ENCODE measurements at places on chromosomes 2 and 18. TPM values are rescaled to one million over a fixed set of nuclear protein-coding genes. Genes with fewer than 3 reads are reported as not detected.

- H3K27ac ChIP-seq, result no peak overlapping the region
- peak overlapping the region; percentile 36 for H3K4me3 ChIP-seq
- no peaks in the 10 kb centered on the region for H3K36me3 ChIP-seq
- H3K27me3 ChIP-seq, result no peaks in the 10 kb centered on the region
- peaks cover 27% of the 10 kb centered on the region for H3K4me1 ChIP-seq
- DNase-seq, result no peak
Observed at GRCh38 chr2:68736086-68736485, 1.5 kb downstream of the ARHGAP25 start.

DNA sequence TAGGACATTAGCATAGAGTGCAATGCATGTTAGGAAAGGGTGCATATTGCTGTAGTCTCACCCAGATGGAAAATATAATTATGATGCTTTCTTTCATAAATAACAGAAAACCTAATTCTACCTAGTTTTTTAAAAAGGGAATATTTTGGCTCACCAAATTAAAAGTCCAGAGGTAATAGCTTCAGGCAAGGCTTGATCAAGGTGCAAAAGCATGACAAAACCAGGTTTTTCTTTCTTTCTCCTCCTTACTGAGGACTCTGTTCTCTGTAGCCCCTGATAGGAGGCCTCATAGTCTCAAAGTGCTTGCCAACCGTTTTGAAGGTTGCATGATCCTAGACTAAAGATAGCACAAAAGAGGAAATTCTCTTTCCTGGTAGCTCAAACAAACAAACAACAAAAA, 349.9 kb downstream of the CTNNA2 start:
- no peak overlapping the region for H3K4me3 ChIP-seq
- no peaks in the 10 kb centered on the region for H3K27me3 ChIP-seq
- H3K27ac ChIP-seq, result no peak overlapping the region
- no peaks in the 10 kb centered on the region for H3K36me3 ChIP-seq
- no peak for DNase-seq

- no peaks in the 10 kb centered on the region for H3K27me3 ChIP-seq
- H3K4me3 ChIP-seq, result no peak overlapping the region
- H3K36me3 ChIP-seq, result peaks cover 16% of the 10 kb centered on the region
- DNase-seq, result no peak
- H3K4me1 ChIP-seq, result peaks cover 5% of the 10 kb centered on the region
- H3K27ac ChIP-seq, result no peak overlapping the region
Observed at GRCh38 chr2:160035125-160035524, 27.3 kb downstream of the PLA2R1 start.

DNA sequence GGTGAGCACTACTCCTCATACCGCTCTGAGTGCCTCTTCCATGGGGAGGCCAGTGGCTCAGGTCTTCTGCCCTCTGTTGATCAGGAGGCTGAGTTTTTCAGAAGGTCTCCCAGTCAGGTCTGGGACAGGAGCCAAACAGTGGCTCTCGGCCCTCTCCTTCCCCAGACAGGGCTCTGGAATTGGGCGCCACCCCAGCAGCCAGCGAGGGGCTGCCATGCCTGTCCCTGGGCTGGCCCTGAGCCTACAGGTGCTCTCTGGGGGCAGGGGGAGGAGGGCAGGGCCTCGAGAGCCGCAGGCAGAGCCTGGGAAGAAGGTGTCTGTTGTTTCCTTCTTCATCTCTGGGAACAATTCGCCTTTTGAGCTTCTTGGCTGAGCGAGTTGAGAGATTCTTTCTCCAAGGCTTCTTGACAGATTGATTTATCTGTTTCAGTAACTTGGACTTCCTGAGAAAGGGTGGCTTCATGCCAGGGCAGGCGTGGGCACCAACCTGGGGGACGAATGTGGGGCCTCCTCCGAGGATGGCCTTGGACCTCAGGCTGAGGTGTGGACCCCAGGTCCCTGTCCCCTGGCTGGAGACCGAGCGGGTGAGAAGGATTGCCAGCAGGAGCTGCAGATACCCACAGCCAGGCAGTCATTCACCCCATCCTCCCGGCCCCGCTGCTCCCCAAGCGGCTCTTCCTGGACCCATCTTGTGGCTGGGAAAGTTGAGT, 64.7 kb upstream of the GLI2 start:
- H3K27ac ChIP-seq, result no peak overlapping the region
- H3K4me3 ChIP-seq, result no peak overlapping the region
- peaks cover 16% of the 10 kb centered on the region for H3K27me3 ChIP-seq
- peaks cover 12% of the 10 kb centered on the region for H3K4me1 ChIP-seq
- peak; percentile 79 for DNase-seq

DNA sequence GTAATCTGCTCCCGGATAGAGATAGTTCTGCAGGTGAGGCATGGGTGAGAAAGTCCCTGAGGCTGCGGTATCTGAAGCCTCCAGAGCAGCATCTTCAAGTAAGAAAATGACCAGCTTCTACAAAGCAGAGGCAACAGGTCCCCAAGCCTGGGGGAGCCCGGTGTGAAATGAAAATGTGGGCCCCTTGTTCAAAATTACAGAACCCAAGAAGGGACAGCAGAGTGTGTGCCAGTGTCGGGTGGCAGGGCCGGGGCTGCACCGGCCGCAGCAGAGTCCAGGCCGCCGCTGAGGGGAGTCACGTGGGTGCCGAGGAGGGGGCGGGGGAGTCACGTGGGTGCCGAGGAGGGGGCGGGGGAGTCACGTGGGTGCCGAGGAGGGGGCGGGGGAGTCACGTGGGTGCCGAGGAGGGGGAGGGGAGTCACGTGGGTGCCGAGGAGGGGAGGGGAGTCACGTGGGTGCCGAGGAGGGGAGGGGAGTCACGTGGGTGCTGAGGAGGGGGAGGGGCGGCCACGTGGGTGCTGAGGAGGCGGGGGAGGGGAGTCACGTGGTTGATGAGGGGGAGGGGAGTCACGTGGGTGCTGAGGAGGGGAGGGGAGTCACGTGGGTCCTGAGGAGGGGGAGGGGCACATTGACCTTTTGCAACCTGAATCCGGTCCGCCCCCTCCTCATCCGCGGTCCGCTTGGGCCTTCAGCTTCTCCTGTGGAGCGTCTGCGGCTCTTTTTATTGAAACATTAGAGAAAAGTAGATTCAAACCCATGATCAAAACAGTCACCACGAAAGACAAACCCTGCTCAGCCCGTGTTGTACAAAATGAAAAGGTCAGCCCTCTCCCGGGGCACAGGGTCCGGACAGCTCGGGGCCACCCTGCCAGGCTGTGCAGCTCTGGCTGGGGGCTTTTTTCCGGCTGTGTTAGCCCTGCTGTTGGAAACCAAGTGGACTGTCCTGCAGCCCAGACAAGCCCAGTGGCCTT, 10.4 kb downstream of the COLEC11 start:
- H3K4me1 ChIP-seq, result no peaks in the 10 kb centered on the region
- H3K36me3 ChIP-seq, result no peaks in the 10 kb centered on the region
- no peak overlapping the region for H3K4me3 ChIP-seq

DNA sequence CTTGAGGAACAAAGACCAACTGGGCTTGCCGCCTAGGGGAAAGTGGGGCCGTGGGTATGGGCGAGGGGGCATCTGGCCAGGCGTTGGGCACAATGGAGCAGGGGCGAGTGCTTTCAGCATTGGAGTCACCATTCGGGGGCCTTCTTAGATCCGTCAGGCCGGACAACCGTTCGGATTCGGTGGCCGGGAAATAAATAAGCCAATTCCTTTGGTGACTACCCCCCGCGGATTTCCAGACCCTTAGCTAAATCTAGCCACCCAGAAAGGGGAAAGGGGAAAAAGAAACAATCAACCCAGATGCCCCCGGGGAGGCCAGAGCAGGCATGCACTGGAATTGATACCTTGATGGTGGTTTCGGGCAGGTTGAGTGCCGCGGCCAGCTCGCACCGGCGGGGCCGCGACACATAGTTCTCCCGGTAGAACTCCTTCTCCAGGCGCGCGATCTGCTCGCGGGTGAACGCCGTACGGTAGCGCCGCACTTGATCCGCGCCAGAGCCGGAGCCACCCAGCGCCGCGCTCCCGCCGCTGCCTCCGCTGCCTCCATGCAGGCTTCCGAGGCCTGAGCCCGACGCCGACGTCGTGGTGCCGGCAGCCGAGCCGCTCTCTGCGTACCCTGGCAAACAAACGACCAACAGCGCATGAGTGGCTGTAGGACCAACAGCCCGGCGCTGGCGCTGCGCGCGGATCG, 1.8 kb downstream of the EVX2 start:
- no peaks in the 10 kb centered on the region for H3K36me3 ChIP-seq
- H3K4me1 ChIP-seq, result peaks cover 50% of the 10 kb centered on the region
- H3K27ac ChIP-seq, result no peak overlapping the region
- peaks cover 100% of the 10 kb centered on the region for H3K27me3 ChIP-seq
- H3K4me3 ChIP-seq, result no peak overlapping the region
- no peak for DNase-seq

DNA sequence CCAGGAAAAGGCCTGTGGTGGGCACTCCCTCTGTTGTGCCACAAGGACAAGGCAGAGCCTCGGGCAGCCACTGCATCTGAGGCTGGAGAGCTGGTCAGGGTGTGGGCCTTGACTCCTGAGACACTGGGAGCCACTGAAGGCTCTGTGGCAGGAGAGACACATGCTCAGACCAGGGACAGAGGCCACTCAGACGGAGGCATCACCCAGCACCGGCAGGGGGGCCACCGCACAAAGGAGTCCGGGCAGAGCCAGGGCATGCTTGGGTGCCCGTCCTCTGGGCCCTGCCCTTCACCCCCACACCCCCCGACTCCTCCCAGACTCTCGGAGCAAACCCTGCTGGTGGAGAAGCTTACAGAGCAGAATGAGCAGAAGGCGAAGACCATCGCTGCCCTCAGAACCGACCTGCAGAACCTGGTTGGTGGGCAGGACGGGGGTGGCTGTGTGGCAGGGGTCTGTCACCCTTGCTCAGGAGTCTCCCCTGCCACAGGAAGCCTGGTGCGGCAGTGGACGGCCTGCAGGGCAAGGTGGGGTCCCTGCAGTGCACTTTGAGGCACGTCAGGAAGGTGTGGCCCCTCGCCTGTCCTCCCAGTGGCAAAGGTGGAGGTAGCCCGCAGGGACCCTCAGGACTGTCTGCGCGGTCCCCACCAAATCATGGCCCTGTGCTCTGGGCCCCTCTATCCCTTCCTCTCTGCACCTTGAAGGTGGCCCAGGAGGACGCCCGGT, 26.0 kb downstream of the CROCC2 start:
- peak; percentile 75 for DNase-seq
- H3K27me3 ChIP-seq, result peaks cover 3% of the 10 kb centered on the region
- no peaks in the 10 kb centered on the region for H3K4me1 ChIP-seq
- no peak overlapping the region for H3K4me3 ChIP-seq
- no peaks in the 10 kb centered on the region for H3K36me3 ChIP-seq

GRCh38 chr2:8607606-8608005, 74.2 kb upstream of the ID2 start:
- H3K4me1 ChIP-seq, result peaks cover 3% of the 10 kb centered on the region
- no peak overlapping the region for H3K27ac ChIP-seq
- H3K36me3 ChIP-seq, result no peaks in the 10 kb centered on the region
- H3K27me3 ChIP-seq, result peaks cover 4% of the 10 kb centered on the region
- no peak overlapping the region for H3K4me3 ChIP-seq
- DNase-seq, result no peak

DNA sequence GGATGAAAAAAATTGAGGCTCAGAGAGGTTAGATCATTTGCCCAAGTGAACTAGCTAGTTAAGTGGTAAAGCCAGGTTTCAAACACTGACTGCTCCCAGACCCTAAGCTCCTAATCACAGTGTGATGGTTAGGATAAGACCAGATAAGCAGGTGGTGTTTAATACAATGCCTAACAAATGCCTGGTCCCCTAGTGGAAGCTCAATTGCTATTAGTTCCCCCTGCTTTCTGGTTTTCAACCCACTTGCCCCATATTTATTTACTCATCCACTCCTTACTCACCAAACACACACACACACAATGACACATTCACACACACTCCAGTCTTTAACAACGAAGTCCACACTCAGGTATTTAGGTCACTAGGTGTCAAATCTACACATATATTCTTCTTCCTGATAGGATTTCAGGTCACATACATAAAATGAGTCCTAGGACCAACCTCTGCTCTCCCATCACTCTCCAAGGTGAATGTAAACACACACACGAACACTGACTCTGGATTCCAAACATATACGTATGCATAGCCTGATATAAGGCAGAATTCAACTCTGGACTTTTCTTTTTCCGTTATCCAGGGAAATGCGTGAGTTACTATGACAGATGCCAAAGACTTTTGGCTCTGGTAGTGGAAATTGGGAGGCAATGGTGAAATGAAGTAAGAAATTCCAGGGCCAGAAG, 73.6 kb upstream of the TSPYL6 start:
- H3K4me1 ChIP-seq, result peaks cover 17% of the 10 kb centered on the region
- peak overlapping the region; percentile 67 for H3K4me3 ChIP-seq
- H3K27me3 ChIP-seq, result no peaks in the 10 kb centered on the region
- no peaks in the 10 kb centered on the region for H3K36me3 ChIP-seq
- peak overlapping the region; percentile 92 for H3K27ac ChIP-seq

- no peaks in the 10 kb centered on the region for H3K36me3 ChIP-seq
- H3K27ac ChIP-seq, result no peak overlapping the region
- no peaks in the 10 kb centered on the region for H3K27me3 ChIP-seq
- H3K4me3 ChIP-seq, result no peak overlapping the region
- no peaks in the 10 kb centered on the region for H3K4me1 ChIP-seq
Observed at GRCh38 chr2:53654396-53654795, 113.2 kb upstream of the CHAC2 start.

GRCh38 chr2:1705557-1706076, 38.7 kb downstream of the PXDN start:
- H3K4me3 ChIP-seq, result no peak overlapping the region
- peaks cover 29% of the 10 kb centered on the region for H3K4me1 ChIP-seq
- H3K36me3 ChIP-seq, result no peaks in the 10 kb centered on the region
- H3K27me3 ChIP-seq, result no peaks in the 10 kb centered on the region
- no peak for DNase-seq

GRCh38 chr2:137928547-137929518, 35.4 kb upstream of the HNMT start:
- no peaks in the 10 kb centered on the region for H3K27me3 ChIP-seq
- H3K4me1 ChIP-seq, result no peaks in the 10 kb centered on the region
- H3K4me3 ChIP-seq, result no peak overlapping the region
- DNase-seq, result no peak
- H3K36me3 ChIP-seq, result no peaks in the 10 kb centered on the region

GRCh38 chr2:48471048-48471474, 58.9 kb upstream of the STON1 start:
- H3K36me3 ChIP-seq, result peaks cover 37% of the 10 kb centered on the region
- H3K4me1 ChIP-seq, result peaks cover 3% of the 10 kb centered on the region
- no peak overlapping the region for H3K4me3 ChIP-seq
- no peaks in the 10 kb centered on the region for H3K27me3 ChIP-seq
- no peak for DNase-seq
- no peak overlapping the region for H3K27ac ChIP-seq

DNA sequence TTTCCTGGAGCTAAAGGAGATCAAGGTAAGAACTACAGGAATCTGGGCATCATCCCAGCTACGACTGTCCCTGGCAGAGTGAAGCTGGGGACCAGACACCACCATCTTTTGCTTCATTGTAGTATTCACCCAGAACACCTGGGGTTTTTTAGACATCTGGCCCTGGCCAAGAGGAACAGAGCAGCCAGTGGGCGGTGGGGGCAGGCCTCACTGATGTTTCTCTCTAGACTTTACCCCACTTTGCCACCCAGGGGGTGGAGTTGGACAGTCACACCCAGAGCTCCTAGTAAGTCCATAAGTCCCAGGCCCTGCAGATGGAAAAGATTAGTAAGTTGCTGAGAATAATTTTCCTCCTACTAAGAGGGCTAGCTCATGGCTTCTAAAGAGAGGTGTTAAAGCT, 39.6 kb downstream of the MARCO start:
- H3K4me3 ChIP-seq, result no peak overlapping the region
- H3K4me1 ChIP-seq, result no peaks in the 10 kb centered on the region
- DNase-seq, result no peak
- H3K36me3 ChIP-seq, result no peaks in the 10 kb centered on the region
- H3K27ac ChIP-seq, result no peak overlapping the region

ZBTB14 gene
- total RNA-seq, result 17.8 TPM

ABCB11 gene
- 0.29 TPM for total RNA-seq

EPB41L3 gene
- total RNA-seq, result 37.0 TPM

ARHGAP15 gene
- 3.8 TPM for total RNA-seq

CFAP210 gene
- not detected for total RNA-seq
